ENCODE measurements at places on chromosomes 1 and 21.

- no peak for DNase-seq
Observed at GRCh38 chr1:214503553-214503952, 47.8 kb downstream of the PTPN14 start.

DNA sequence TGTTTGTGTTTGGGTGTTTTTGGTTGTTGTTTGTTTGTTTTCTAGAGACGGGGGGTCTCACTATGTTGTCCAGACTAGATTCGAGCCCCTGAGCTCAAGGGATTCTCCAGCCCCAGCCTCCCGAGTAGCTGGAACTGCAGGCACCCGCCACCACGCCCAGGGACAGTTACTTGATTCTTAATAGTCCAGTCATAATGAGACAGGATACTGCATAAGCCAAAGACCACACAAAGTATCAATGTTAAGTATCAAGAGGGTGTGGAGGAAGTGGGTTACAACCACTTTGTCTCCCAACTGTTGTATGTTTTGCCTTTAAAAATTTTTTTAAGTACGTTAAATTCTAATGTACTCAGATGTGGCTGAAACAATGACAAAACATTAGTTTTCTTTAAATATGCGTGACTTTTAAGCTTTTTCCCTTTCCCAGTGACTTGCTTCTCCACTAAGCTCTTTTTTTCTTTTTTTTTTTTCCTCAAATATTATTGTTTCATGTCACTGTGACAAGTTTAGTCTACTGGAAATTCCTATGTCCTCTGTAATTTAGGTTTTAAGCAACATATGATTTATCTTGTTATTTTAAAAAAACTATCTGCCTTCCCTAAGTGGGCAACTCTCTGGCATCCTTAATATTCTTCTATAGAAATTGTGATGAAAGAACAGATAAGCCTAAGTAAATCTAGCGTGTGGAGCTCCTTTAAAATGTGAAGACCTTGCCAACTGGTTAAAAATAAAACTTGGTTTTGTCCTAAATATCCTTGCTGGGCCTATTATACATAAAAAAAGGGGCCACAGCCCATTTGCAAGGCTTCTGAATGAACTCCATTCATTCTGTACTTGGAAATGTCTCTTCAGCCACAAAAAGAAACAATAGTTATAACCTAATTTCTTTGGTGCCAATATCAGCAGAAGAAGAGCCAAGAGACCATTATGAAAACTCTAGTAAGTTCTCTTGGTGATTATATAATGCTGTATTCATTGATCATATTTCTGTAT lies 56.2 kb upstream of the DPH5 start:
- no peak for DNase-seq

DNA sequence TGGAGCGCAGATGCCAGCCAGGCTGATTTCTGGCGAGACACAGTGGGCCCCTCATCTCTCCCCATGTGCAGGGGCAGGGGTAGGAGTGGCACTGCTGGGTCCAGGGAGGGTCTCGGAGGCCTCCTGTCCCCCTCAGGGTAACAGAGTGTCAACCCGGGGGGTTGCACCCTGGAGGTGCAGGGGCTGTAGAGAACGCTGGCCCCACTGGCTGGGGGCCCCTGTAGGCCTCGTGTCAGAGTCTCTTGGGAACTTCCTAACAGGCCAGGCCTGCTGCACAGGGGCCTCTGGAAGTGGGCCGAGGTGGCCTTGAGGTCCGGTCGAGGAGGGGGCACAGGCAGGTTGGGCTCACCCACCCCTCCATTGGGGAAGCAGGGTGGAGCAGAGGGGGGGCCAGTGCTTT lies 38.9 kb upstream of the AJAP1 start:
- DNase-seq: no peak

DNA sequence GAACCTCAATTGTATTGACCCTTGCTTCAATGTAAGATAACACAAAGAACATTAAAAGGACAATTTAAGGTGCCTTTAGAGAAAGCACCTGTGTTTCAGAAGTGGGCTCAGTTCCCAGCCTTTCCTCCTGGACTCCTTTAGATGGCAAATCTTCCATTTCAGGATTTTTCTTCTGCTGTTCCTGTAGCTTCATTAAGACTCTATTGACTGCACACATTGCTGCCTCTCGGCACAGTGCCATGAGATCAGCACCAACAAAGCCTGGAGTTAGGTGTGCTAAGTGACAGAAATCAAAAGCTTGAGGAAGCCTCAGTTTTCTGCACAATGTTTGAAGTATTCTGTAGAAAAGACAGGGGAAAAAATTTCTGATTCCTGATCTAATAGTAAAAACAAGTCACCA lies 40.6 kb downstream of the NVL start:
- DNase-seq: no peak

GRCh38 chr21:33924079-33924765 lies 8.6 kb upstream of the ATP5PO start:
- peak; percentile 84 for DNase-seq

GRCh38 chr1:43430831-43431230 lies 22.9 kb downstream of the HYI start:
- DNase-seq: no peak

- no peak for DNase-seq
Observed at GRCh38 chr21:19950347-19950746, 1047.9 kb upstream of the NCAM2 start.

DNA sequence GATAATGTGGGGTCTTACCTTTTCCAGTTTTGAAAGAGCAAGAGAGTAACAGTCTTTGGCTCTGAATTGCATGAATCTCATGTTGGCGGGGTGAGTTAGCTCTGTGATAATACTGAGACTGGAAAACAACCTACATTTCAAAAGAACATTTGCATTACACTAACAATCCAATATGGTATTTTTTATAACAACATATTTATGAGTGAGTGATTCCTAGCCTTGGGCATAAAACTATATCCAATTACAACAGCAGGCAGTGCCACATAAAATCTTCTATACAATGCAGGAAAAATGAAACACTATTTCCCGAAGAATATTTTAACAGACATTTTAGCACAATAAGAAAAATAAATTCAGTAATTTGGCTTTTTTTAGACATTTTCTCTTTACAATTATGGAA lies 303.0 kb downstream of the KCNT2 start:
- no peak for DNase-seq

DNA sequence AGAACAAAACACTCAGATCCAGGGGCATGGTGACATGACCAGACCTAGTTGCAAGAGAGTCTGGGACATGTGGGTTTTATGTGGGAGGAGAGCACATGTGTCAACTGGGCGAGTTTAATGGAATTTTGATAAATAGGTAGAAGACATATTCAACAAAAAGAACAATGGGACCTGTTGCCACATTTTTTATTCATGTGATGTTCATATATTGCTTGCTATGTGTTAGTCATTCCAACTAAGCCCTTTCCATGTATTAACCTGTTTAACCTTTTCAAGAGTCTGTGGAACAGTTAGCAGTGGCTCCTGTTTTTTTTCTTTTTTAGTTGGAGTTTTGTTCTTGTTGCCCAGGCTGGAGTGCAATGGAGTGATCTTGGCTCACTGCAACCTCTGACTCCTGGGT lies 30.1 kb upstream of the CSF3R start:
- DNase-seq: no peak

- DNase-seq: no peak
Observed at GRCh38 chr1:89855413-89856123, 34.7 kb downstream of the LRRC8D start.

DNA sequence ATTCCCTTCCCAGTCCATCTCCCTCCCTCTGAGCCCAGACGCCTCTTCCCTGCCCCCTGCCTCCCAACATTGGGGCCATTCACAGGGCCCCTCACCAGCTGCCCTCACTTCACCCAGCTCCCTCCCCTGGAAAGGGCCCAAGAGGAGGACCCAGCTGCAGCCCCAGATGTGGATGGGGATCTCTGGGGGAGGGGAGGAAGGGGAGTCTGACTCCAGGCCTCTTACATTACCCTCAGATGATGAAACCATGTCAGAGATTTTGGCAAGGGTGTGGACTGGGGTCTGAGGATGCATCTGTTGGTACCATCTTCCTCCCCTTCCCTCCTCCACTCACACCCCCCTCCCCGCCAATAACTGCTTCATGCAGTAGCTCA lies 1.1 kb upstream of the KIF21B start:
- no peak for DNase-seq

- no peak for DNase-seq
Observed at GRCh38 chr1:33872683-33873082, 8.8 kb downstream of the HMGB4 start.

DNA sequence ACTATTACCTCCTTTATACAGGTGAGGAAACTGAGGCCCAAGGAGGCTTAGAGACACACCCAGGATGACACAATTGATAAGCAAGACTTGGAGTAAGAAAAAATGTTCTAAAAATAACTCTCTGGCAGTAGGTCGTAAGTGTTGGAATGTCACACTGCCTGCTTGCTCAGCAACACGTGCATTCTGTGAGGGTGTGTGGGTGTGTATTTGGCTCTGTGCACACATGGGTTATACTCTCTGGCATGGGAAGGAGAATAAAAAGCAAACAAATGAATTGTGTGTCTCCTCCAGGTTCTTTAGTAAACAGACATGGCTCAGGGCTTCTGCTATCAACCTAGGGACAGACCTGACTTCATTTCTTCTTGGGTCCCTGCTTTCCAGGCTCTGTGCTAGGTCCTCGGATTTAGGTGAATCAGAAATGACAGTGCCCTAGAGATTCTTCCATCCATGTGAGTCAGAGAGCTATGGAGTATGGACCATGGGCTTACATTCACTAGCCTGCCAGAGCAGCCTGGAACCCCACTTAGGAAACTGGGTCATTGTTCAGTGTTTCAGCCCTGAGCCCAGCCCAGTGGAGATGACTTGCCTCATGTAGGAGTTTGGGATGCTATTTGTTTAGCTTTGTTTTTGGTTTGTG lies 72.4 kb downstream of the ELAVL4 start:
- DNase-seq: no peak

GRCh38 chr1:225258811-225259210 lies 169.0 kb downstream of the LBR start:
- no peak for DNase-seq

GRCh38 chr1:30284226-30284625 lies 439.2 kb downstream of the MATN1 start:
- no peak for DNase-seq

- DNase-seq: no peak
Observed at GRCh38 chr1:96370757-96371156, 350.8 kb upstream of the PTBP2 start.

- DNase-seq: no peak
Observed at GRCh38 chr1:225423518-225423855, 4.4 kb downstream of the LBR start.

- DNase-seq: no peak
Observed at GRCh38 chr21:44740742-44741141, 29.4 kb upstream of the TSPEAR start.

GRCh38 chr1:77847621-77848080 lies 40.8 kb upstream of the NEXN start:
- DNase-seq: no peak

GRCh38 chr1:231708394-231708793 lies 81.8 kb downstream of the DISC1 start:
- no peak for DNase-seq

DNA sequence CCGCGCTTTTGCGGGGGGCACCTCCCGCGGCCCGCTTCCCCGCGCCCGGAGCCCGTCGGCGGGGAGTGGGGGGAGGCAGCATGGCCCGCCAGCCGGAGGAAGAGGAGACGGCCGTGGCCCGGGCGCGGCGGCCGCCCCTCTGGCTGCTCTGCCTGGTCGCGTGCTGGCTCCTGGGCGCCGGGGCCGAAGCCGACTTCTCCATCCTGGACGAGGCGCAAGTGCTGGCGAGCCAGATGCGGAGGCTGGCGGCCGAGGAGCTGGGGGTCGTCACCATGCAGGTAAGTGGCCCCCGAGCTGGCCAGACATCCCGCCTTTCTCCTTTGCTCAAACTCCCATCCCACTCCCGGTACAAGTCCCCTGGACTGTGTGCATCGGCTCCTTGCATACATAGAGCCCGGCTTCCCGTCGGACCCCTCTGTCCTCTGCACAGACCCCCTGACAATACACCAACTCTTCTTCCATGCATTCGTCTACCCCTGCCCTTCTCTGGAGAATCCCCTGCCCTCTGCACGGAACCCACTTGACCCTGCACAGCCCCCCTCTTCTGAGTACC lies 812 bp downstream of the CACHD1 start:
- DNase-seq: no peak

GRCh38 chr1:230425252-230426091 lies 660 bp downstream of the PGBD5 start:
- no peak for DNase-seq

DNA sequence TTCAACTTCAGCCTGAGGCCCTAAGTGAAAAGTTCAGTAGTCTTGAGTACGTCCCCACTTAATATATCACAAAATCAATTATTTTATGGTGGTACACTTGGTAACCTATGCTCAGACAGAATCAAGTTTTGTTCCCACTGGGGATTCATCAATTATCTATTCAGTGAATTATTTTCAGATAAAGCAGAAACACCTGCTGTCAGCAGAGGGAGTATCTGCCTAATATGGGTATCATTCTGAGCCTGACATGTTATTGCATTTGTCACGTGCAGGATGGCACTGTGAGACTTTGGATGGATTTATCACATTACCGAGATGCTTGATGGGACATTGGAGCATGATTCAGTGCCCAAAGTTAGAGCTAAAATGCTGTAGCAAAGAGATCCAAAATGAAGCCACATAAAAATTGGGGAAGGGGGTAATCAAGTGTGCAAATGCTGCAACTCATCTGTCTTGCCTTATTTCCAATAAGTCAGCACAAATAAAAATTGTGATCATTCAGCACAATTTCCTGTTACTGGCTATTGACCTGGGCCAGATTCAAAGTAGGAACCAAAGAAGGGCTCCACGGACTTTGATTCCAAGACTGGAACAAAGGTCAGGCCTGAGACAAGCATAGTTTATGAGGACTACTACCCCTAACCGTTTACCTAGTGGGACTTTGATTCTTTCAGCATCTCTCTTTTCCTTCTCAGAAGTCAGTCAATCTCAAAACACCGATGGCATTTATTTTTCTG lies 657.6 kb downstream of the LMO4 start:
- DNase-seq: no peak

DNA sequence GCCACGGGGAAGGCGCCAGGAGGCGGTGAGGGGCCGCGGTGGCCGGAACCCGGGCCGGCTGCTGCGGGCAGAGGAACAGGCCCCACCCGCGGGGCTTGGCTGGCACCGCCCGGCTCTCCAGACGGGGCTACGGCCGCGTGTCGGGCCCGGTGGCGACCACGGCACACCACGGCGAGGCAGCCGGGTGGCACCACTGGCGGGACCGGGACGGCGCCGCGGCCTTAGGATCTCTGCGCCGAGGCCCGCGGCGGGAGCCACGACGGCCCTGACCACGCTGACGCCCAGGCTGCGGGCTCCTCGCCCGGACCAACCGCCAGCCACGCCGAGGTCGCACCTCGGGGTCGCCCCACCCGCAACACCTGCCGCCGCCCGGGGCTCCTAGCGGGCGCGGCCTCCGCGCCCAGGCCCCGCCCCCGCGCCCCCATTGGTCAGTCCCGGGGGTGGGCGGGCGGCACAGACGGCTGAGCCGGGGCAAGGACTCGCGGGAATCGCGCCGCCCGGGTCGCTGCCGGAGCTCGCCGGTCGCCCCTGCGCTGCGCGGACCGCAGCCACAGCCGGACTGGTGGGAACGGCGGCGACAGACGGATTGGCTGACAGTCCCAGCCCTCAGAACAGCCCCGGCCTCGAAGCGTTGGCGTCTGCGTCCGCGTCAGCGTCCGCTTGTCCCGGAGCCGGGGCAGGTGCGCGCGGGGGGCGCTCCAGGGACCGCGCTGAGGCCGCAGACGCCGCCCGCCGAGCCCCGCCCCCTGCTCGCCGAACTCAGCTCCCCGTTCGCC lies at the start of gene BMP8A:
BMP8A (plus strand) TSS at position 491 of the 776 bp plus-strand sequence. CDS start 356 bp downstream, outside the sequence.
- DNase-seq: peak; percentile 89

All from NCI-H1105 (cell line).